ENCODE measurements at places on chromosomes 11 and 22.

GRCh38 chr11:98194611-98195010, 826.1 kb upstream of the CNTN5 start:
- DNase-seq, result no peak

DNA sequence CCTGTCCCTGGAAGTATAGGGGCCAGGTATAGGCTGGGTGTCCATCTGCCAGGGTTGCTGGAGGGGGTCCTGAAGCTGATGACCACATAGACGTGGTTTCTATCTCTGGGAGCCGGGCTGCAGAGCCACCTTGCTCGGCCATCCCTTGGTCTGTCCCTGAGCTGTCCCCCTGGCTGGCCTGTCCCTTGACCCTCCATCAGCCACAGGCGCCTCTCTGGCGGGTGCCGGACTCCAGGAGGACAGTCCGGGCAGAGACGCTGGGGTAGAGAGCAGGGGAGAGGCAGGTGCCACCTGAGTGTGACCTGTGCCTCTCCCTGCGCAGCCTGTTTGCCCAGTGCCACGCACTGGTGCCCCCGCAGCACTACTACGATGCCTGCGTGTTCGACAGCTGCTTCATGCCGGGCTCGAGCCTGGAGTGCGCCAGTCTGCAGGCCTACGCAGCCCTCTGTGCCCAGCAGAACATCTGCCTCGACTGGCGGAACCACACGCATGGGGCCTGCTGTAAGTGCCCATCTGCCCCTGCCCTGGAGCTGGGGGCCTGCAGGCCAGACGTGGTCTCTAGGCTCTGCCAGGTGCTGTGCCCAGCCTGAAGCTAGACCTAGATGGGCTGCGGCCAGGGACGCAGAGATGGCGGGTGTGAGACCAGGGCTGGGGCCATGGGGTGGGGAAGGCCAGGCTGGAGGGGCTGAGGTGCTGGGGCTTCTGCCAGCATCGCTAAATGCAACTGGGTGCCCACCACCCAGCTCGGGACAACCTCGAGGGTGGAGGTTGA, 29.9 kb downstream of the MUC2 start:
- DNase-seq, result no peak

- DNase-seq, result peak; percentile 53
Measured at GRCh38 chr11:124644426-124645280, 22.0 kb downstream of the TBRG1 start.

- DNase-seq, result no peak
Measured at GRCh38 chr11:972523-973211, 47.0 kb downstream of the AP2A2 start.

GRCh38 chr11:15197696-15198095, 83.0 kb downstream of the INSC start:
- no peak for DNase-seq

DNA sequence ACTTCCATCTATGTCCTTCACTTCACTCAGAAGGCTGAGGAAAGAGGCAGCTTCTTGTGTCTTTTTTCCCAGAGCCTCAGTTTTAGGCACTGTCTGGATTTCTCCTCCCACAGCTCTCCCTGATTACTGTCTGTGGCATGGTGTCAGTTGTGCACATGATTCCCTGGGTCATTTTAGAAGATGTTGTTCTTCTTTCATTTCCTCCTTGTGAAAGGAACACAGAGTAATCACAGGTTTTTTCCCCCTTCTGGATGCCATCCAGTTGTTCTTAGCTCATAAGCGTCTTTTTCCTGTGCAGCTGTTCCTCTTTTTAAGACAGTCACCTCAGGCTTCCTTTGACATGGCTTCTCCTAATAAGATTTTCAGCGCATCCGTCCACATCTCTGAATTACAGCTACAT, 212.2 kb downstream of the FAM181B start:
- DNase-seq, result no peak

Measured in NCI-H2081 (cell line).